ENCODE measurements at places on chromosomes 6 and 20.

DNA sequence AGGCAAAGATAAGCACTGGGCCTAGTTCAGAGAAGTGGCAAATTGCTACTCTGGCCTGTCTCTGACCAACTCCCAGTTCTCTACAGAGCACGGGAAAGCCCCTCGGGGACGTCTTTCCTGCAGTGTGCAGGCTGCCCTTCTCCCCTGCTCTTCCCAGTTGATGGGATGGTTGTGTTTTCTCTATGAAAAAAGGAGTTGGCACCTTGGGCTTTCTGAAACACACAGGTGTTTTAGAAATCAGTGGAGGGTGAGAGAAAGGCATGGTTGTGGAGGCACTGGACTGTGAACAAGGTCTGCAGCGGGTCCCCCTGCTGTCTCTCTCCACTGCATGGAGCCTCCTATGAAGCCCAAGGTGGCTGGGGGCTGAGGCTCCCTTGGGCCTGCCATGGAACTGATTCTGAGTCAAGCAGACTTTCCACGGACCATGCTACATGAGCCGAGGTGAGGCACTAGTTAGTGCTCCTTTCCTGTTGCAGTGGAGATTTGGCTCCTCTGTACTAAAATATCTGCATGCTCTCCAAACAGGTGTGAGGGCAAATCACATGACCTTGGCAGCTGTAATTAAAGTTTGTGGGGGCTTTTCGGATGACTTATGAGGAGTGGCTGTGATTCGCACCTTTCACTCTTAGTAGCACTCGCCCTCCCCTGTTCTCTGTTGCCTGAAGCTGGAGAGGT lies 16.3 kb downstream of the GTSF1L start:
- DNase-seq = no peak

DNA sequence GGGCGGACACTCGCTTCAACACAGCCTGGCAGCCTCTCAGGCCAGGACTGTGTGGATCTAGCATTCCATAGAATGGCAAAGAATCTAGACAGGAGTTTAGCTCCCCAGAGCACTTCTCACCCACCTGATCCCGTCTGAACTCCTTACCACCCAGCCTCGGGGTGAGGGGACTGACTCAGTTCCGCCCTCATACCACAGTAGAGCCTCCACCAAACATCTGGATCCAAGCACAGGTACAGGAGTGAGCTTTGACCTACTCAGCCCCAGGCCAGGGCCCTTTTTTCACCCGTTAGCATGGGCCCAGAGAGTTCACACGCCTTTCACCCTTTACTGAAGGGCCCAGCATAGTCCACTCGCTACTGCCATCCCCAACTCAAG lies 715 bp downstream of the PSMF1 start:
- DNase-seq = no peak

DNA sequence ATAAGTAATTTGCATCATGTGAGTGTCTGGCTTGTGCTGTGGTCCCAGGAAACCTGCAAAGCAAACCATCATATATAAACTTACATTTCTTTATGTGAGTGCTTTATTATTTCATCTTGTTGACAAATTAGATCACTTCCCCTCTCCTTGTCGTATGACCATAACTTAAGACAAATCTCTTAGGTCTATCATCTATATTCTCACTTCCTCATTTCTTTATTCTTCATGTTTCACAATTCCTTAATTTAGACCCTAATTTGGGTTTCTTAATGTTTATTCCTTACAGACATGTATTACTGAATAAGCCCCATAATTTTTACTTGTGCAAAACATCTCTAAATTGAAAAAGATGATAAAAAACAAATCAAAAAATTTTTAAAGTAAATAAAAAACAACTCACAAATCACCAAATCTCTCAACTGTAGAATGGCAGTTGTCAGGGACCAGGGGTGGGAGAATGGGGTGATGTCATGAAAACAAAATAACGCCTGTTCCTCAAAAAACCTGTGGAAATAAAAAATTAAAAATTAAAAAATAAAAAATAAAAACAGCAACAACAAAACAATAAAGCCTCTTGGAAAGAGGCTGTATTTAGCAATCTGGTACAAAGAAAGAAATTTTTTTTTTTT lies 49.5 kb upstream of the FBXO30 start:
- DNase-seq = no peak

DNA sequence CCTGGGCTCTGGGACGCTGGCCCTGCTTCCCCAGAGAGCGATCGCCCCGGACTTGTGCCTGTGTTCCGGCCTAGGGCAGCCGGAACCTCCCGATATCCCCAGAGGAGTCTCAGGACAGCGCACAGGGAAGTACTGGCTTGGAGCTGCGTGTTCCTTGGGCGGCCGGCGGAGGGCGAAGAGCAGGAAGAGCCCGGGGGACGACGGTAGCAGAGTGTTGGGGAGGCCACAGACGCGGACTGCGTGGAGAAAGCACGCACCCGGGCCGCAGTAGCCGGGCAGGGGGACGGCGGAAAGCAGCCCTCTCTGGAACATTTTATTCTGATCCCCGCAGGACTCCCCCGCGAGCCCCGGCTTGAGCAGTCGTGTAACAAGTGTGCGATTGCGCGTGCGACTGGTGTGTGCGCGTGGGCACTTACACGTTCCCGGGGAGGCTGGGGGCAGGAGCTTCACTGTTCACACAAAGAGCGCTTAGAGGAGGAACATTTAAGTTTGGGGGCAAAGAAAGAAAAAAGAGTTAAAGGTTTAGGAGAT lies 36.1 kb downstream of the NCR2 start:
- DNase-seq = no peak

GRCh38 chr6:138290423-138290962 lies 72.2 kb upstream of the PBOV1 start:
- DNase-seq = no peak

DNA sequence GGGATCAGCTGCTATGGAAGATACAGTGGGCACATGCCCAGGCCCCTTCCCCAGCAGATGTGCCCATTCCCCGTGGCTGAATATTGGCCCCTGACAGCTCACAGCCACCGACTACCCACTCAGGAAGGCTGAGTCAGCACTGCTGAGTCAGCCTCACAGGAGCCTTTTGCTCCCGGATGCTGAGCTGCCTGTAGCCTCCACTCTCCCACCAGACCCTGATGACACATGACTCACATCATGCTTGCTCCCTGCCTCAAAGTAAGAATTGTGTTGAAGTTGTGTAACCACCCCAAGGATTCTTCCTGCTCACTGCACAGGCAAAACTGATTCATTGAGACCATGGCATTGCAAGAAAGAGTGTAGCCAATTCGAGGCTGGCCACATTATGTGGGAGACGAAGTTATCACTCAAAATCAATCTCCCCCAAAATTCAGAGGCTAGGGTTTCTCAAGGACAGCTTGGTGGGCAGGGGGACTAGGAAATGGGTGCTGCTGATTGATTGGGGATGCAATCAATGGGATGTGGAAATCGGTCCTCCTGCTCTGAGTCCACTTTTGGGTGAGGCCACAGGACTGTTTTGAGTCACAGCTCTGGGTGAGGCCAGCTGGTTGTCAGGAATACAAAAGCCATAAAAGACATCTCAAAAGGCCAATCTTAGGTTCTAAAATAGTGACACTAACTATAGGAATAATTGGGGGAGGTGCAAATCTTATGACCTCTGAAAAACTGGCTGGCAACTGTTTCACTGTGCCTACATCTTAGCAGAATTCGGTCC lies 556.6 kb upstream of the CDH4 start:
- no peak for DNase-seq

DNA sequence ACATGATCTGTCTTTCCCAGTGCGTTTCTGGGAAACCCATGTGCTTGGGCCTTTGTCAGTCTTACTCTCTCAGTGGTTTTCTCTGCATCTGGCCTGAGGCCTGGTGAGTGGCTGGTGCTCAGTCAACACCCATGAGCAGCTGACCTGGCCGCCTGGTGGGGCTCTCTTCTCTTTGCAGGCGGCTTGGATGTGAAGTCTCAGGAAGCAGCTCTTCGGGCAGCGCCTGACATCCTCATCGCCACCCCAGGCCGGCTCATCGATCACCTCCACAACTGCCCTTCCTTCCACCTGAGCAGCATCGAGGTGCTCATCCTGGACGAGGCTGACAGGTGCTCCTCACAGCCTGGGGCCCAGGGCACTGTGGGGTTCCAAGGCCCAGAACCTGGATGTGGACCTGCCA lies 10.8 kb downstream of the DDX27 start:
- no peak for DNase-seq

DNA sequence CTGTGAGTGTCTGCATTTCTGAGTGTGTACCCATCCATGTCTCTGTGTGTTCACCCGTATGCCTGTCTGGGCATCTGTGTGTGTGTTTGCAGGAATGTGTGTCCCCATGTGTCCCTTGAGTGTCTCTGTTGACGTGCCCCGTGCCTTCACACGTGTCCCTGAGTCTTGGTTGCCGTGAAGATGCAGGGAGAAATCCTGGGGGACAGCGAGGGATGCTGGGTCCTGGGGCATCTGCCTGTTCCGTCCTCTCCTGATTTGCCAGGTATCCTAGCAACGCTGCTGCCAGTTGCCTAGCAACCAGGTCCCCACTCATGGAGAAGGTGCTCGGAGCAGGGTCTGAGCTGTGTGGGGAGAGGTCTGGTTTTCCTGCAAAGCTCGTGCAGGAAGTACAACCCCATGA lies 6.0 kb upstream of the LKAAEAR1 start:
- no peak for DNase-seq

- DNase-seq = no peak
Measured at GRCh38 chr6:42973926-42974325, 5.1 kb downstream of the PEX6 start.

DNA sequence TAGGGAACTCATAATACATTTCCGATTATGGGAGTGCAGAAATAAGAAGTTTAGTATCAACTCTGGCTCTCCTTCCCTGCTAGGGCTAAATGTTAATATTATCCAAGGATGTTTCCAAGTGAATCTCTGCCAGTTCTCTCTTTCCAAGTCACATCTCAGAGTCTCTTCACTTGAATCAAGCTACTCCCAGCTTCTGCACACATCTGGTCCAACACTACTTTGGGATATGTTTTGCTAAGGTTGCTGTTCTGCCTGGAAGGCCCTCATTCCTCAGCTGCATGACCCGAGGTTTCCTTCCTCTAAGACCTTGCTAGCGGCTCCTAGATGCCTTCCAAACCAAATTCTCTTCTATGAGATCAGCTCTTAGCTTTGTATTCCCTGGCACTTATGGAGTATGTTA lies 331.8 kb downstream of the GJA1 start:
- DNase-seq = no peak

DNA sequence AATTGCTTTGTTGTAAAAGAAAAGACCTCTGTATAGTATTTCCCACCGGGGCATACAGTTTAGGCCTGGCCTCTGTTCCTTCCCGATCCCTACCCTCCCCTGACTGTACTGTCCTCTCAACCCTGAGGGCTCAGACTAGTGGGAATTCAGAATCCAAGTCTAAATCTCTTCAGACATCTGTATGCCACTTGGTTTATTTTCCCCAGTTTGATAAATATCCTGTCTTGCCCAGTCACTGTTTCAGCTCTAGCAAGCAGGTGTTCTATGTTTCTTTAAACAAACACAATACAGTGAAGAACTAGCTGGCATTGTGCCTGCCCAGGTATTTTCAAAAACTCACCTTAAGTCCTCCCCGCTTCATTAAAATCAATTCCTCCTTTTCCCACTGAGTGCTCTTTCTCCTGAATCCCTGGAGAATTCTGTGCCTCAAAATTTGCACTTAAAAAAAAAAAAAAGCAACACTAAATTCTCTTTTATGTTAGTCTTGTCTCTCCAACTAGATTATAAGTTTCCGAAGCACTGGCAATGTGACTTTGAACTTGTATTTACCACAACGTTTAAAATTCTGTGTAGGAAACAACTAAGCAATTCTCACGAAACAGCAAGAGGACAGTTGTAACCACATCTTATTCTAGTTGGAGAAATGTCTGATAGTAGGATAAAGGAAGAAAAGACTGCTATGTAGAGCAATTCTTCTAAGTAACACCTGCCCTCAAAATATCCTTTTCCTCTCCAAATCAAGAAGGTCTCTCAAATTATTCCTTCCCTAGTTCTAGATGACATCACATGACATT lies 112.0 kb upstream of the CARMIL1 start:
- DNase-seq = no peak

GRCh38 chr6:55756531-55757031 lies 118.8 kb downstream of the BMP5 start:
- DNase-seq = no peak

GRCh38 chr6:26743157-26743821 lies 83.7 kb upstream of the ZNF322 start:
- DNase-seq = no peak

GRCh38 chr20:57580478-57581201 lies 19.7 kb downstream of the PCK1 start:
- DNase-seq = no peak

- no peak for DNase-seq
Measured at GRCh38 chr6:122322824-122323223, 76.6 kb upstream of the HSF2 start.

All from RWPE2 (cell line).